Skin of body (tissue), 3 donors: ENCODE measurements at places on chromosomes 6 and 20.
A peak's percentile ranks its signal among the peaks of the same experiment; 100 is the strongest.

- DNase-seq: no peak
These were observed 63.3 kb upstream of the CARMIL1 start for GRCh38 chr6:25215881-25216280.

DNA sequence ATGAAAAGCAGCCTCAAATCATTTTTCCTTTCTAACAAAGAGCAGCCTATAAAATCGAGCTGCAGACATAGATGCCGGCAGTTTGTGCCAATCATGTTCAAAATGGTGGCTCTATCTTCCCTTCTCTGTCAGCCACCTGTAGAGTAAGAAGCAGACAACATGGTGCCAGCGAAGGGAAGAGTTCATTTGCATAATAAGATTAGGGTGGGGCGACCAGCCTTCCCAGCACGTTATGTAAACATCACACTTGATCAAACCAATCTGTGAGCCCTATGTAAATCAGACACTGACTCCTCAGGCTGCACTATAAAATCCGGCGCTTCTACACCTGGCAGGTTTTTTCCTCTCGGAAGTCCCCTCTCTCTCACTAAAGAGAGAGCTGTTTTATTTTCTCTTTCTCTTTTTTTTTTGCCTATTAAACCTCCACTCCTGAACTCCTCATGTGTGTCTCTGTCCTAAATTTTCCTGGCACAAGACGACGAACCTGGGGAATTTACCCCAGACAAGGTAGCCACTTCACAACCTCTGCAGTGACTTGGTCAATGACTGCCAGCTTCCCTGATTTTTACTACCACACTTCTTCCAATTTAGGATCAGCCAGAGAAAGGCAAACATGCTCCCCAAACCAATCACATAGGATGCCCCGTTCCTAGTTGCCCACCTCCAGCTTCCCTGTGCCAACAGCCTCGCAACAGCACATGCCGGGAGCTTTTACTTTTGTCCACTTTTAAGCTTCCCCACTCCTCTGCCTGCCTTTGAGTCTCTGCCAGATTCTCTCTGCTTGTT is 12.9 kb downstream of the TPMT start:
- no peak for DNase-seq

- DNase-seq: no peak
These were observed 421.6 kb downstream of the BCKDHB start for GRCh38 chr6:80528115-80528514.

- DNase-seq: no peak
These were observed 15.0 kb upstream of the PMEPA1 start for GRCh38 chr20:57724610-57725405.

GRCh38 chr20:63694584-63695423 is 1.6 kb upstream of the TNFRSF6B start:
- no peak for DNase-seq

DNA sequence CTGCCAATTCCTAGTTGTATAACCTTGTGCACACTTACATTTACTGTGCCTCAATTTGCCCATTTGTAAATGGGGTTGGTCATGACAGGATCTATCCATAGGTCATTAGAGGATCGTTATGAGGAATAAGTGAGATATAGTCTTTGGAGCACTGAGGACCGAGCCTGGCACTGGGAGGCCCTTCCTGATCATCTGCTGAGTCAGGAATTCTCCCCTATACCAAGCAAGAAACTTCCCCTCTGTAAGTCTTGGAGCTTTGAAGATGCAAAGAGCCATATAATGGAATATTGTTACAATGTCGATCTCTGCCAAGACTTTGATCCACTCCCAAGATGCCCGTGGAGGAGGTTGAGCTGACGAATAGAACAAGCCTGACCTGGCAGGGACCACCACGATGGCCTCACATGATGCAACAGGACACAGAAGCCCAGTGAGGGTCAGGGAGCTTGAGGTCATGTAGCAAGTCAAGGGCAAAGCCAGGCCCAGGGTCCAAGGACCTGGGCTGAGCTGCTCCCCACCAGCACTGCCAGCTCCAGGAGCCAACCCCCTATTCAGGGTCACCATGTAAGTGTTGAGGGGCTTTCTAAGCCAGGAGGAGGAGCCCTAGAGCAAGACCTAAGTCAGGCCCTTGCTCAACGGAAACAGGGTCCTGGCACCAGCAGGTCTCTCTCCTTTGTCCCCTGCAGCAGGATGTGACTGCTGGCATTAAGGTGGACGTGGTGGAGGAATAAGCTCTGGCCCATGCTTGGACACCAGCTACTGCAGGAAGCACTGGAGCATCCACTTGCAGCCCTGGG is 16.7 kb downstream of the PDRG1 start:
- no peak for DNase-seq

GRCh38 chr20:38724626-38725147 is 401 bp downstream of the SLC32A1 start:
- no peak for DNase-seq

DNA sequence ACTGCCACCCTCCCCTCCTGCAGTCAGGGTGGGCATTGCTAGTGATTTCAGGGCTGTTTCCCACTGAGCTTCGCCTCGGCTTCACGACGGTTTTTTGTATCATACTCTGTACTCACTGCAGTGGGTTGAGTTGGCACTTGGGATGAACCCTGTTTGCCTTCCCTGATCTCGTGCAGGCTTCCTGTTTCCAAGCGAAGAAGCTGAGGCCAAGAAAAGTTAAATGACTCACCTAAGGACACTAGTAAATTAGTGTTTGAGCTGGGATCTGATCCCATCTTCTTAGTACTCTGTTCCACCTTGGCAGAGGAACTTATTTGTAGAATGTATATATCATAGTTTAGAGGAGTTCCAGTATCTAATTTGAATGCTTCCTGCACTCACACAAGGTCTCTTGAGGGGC is 50.3 kb upstream of the VSTM2L start:
- no peak for DNase-seq

GRCh38 chr20:41081276-41081814 is 52.7 kb downstream of the TOP1 start:
- no peak for DNase-seq

DNA sequence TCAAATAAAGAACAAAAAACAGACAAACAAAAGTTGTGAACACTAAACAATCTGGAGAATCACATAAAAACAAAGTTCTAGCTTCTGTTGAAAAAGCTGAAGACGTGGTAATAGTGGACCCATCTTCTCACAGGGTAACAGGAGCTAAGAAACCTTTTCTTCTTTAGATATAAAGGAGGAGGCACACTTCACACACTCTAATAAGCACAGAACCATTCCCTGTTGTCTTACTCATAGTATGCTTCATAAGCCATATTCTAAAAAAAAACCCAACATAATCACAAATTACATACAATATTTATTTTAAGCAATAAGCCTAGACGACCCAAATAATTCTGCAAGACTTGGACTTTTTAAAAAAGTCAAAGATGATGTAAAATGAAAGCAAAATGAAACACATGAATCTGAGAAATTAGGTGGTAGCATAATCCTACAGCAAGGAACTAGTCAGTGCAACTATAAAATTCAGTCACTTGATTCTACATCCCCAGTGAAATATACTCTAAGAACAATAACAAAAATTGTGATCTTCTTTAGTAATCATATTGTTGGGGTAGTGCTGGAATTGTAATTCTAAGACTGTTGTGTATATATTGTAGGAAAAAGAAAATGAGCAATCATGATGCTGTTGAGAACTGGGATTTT is 15.6 kb downstream of the SRPK1 start:
- DNase-seq: no peak

DNA sequence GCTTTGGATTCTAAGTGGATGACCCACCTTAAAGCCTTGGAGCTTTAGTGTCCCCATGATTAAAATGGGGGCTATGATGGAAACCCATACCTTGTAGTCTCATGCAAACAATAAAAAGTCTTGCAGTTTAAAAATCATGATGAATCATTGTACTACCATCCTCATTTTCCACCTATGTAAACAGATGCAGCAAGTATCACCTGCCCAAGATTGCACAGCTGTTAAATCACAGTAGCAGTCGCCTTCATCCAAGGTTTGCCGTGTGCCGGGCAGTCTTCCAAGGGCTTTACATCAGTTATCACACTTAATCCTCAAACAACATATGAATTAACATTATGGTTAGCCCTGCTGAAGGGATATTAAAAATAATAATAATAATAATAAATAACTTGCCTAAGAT is 210.3 kb downstream of the FOXA2 start:
- DNase-seq: no peak

DNA sequence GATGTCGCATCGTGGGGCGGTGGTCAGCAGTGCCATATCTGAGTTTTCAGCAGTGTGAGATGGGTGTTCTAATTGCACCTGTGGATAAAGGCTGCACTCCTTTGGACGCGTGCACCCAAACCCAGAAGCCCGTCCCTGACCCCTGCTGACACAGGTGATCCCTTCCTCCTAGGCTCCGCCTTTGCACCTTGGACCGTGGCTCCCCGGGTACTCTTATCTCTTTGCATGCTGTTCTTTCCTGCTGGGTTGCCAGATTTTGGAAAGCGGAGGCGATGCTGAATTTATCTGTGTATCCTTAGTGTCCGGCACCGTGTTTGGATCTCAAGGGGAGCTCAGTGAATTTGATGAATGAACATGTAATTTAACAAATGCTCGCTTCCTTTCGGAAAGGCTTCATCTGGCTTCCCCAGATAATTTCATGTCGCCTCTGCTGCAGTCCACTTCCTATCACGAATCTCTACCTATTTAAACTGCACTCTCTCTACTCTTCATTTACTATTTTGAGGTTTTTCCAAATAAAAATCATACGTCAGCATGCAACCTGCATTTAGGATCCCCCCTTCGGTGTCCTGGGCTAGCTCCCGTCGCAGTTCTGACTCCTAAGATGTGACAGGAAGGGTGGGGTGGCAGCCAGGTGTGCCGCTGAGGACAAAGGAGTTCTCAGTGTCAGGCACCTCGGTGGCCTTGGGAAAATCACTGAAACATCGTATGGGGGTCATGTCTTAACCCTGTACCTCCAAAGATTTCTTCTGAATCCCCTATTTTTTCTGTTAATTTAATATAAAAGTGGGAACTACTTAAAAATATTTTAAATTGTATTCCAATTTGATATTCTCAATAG is 753 bp upstream of the PERP start:
- DNase-seq: no peak

DNA sequence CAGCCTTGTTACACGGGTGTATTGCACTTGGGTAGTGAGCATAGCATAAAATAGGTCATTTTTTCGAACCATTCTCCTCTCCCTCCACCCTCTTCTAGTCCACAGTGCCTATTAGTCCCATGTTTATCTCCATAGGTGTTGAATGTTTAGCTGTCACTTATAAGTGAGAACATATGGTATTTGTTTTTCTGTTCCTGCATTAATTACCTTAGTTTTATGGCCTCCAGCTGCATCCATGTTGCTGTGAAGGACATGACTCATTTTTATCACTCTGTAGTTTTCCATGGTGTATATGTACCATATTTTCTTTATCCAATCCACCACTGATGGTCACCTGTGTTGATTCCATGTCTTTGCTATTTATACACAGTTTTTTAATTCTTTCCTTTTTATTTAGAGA is 889.5 kb downstream of the EYS start:
- no peak for DNase-seq

DNA sequence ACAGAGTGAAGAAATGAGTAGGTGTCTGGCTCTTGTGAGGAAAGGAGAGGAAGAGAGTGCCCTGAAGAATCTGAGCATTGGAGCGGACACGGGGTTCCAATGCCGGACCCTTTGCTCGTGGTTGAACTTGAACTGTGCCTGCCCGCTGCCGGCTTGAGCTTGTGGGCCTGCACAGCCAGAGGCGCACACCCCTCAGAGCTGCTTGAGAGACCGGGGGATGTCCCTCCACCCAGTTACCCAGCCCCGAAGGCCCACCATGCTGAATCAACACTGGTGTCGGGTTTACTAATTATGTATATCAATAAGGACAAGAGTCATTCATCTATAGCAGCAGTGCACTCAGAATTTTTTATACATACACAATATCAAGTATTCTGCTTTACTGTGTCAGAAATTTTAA is 218.3 kb upstream of the CST7 start:
- no peak for DNase-seq

DNA sequence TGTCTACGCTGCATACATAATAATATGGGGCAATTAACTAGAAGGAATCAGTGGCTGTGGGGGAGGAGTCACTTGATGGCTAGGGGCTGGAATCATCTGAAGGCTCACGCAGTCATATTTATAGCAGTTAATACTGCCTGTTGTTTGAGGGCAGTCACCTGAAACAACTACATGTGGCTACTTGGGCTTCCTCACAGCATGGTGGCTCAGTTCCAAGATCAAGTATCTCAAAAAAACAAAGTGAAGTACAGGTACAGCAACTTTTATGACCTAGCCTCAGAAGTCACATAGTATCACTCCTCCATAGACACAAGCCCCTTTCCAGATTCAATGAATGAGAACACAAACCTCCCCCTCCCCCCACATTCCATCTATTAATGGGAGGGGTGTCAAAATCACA is 63.7 kb downstream of the STX11 start:
- no peak for DNase-seq

- no peak for DNase-seq
These were observed 159.3 kb upstream of the JARID2 start for GRCh38 chr6:15086348-15087158.

DNA sequence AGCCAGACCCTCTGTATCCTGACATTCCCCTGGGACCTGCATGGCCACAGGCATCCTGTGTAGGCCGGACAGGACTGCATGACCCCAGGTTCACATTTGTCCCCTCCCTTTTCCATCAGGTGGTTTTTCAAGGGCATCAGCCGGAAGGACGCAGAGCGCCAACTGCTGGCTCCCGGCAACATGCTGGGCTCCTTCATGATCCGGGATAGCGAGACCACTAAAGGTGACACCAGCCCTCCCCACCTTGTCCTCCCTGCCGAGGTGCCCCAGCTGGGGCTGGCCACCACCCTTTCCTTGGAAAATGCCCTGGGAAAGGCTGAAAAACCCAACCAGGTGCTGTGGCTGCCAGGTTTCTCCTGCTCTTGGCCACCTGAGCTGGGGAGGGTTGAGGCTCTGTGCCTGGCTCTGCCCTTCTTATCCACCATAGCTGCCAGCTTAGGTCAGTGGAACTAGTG is 27.6 kb downstream of the HCK start:
- DNase-seq: no peak

- DNase-seq: no peak
These were observed 4.1 kb upstream of the SIRPG start for GRCh38 chr20:1661542-1662299.

DNA sequence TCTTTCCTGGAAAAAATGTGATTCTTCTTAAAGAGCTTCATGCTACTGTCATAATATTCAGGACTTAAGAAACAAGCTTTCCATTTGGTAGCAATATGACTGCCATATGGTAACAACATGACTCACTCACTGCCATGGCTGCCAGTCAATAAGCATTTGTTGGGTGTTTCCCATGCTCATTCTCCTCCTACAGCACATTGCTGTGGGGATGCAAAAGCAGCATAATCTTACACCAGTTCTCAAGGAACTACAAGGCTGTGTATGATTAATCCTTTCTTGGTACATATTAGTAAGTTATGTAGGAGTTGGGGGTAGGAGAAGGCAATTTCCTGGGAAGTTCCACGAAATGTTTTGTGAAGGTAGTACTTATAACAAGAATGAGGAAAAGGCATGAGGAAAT is 76.7 kb downstream of the CEP162 start:
- peak; percentile 88 for DNase-seq
